NCI-H1105 (cell line): ENCODE measurements at places on chromosomes 1 and 21.

DNA sequence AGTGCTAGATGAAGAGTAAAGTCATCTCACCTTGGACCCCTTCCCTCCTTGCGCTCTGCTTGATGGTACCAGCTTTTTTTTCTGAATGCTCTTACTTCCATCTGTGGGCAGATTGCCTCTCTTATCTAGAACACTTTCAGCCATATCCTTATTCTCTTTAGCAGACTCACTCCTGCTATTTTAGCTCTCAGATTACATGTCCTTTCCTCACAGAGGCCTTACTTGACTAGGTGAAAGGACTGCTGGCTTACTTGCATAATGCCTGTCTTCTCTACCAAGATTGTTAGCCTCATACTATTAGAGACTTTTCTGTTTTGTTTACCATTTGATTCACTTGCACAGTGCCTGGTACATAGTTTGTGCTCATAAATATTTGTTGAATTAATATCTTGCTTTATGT is 9.3 kb downstream of the IFI44 start:
- DNase-seq, result no peak

GRCh38 chr1:223417444-223417843 is 24.2 kb downstream of the CCDC185 start:
- DNase-seq, result no peak

DNA sequence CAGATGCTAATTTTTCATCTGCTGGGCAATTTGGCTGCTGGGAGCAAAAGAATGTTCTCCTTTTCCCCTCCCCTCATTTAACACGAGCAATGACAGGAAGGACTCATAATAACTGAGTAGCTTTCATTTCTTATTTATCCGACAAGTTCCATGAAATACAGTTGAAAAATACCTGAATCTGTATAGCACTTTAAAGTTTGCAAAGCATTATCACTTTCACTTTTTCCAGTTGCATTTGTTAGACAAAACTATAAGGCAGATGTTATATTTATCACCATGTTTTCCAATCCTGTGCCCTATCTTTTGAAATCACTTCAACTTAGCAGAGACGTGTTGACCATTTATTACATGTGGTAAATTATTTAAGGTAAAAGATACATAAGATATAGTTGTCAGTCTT is 350.6 kb upstream of the SGIP1 start:
- DNase-seq, result no peak

DNA sequence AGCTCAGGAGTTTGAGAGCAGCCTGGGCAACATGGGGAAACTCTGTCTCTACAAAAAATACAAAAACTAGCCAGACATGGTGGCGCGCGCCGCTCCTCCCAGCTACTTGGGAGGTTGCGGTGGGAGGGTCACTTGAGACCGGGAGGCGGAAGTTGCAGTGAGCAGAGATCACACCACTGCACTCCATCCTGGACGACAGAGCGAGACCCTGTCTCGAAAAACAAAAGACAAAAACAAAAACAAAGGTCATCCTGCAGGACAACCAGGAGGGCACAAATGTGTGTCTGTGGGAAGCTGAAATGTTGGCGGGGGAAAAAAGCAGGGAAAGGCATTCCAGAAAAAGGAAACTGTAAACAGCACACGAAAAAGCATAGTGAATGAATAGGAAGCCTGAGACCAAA is 104.1 kb upstream of the HNRNPU start:
- DNase-seq, result no peak

GRCh38 chr1:24745711-24746413 is 615 bp downstream of the CLIC4 start:
- DNase-seq, result no peak

DNA sequence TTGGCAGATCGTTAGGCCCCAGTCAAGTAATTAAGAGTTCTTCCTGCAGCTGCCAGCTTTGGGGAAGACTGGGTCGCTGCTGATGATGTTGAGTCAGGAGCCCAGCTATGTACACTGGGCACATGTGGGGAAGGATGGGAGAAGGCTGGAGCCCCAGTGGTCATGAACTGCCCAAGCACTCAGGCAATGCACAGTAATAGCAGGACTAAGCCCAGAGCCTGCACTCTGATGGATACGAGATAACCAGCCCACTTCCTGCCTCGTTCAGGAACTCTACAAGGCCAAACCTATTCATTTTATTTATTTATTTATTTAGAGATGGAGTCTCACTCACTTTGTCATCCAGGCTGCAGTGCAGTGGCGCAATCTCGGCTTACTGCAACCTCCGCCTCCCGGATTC is 81.1 kb upstream of the BTG3 start:
- DNase-seq, result no peak

DNA sequence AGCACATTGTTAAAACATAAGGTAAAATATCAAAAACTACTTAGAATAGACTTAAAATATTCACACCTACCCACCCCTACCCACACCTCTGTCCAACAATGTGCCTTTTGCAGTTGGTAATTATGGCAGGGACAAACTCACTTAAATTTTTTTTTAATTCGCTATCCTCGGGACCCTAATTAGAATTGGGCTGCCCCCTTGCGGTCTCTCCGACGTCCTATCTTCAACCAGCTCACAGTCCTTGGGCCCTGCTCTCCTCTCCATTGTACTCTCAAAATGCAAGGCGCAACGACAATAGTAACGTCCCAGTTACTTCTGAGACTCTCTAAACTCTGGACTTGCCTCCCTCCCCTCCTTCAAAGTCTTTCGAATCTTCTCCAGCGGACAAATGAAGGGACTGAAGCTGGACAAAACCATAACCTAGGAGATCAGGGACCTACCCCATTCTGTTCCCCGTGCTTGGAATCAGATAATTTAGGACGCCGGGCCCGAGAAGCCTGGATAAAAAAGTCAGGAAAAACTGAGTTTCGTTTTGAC is 1.1 kb upstream of the CIART start:
- DNase-seq, result peak; percentile 49

DNA sequence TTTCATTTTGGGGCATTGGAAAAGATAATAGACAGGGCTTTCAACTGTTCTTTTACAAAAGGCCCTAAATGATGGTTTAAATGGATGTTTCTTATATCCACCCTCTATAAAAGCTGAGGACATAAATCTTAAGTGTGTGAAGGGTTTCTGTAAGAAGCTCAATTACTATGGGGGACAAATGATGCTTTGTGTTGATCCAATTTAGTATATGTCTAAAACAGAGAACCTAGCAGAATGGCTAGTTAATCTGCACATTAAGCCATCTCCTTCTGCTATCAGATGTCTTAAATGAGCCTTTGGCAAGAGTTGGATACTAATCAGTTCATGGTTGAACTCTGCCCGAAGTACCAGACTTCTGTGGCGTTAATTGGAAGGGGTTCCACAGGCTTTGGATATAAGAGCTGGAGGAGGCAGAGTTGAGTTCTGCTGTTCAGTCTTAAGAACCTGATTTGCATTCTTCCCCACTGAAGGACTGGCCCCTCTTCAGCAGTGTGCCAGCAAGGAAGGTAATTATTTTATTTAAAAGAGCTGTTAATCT is 43.1 kb downstream of the PTGFRN start:
- no peak for DNase-seq

- DNase-seq, result no peak
Measured at GRCh38 chr1:106954661-106955229, 101.7 kb upstream of the PRMT6 start.

DNA sequence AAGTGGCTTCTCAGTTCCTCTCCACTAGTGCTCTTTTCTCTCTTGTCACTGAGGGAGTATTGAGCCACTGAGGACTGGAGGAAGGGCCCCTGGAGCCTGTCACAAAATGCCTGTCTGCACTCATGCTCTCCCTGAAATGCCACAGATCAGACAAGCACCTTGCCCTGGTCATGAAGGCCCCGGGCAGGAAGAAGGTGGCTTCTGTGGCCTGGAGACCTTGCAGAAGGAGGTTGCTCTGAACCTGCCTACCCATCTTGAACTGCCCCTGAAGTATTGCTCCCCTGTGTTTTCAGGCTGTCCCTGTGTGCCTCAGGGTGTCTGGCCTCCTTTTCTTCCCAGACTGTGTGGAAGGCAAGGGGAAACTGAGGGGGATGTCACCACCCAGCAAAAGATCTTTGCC is 3.1 kb downstream of the PKP1 start:
- no peak for DNase-seq

DNA sequence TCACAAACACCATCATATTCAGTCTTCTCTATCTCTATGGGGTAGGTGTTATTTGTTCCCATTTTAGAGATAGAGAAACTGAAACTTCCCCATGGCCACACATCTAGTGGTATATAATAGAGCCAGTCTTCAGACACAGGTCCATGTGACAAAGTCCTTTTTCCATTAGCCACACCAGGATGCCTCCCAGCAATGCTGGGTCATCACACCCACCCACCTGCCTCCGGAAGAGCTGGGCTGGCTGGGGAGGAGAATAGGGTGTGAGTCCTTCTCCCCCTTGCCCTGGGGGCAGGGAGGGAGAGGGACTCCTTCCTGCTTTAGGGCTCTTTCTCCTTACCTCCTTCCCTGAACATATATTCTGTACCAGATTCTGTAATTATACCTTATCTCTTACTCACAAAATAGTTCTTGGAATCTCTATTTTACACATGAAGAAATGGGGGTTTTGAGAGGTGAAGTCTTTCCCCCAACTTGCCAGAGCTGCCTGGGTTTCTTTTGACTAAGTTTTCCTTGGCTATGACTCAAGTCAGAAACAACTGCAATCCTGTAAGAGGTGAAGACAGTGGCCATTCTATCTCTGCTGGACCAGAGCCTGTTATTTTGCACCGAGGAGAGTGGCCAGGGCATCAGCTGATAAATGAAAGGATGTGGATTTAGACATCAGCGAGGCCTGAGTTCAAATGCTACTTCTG is 30.0 kb downstream of the SOX13 start:
- DNase-seq, result no peak

DNA sequence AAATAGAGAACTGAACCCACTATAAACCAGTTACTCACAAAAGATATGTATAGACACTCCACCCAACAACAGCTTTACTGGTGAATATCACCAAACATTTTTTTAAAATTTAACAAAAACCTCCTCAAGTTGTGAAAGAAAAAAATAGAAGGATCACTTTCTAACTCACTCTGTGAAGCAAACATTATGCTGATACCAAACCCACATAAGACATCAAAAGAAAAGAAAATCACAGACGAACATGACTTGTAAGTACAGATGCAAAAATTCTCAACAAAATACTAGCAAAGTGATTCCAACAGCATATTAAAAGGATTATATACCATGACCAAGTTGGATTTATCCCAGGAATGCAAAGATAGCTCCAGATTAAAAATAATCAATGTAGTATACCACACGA is 5.3 kb upstream of the KRTAP10-12 start:
- no peak for DNase-seq

- DNase-seq, result peak; percentile 10
Measured at GRCh38 chr1:91402023-91402422, 2.6 kb downstream of the HFM1 start.

- peak; percentile 18 for DNase-seq
Measured at GRCh38 chr1:25544243-25544764, 898 bp downstream of the LDLRAP1 start.

GRCh38 chr1:34970220-34970735 is 14.9 kb downstream of the TMEM35B start:
- DNase-seq, result no peak

- no peak for DNase-seq
Measured at GRCh38 chr1:35507947-35508346, 49.3 kb downstream of the KIAA0319L start.

DNA sequence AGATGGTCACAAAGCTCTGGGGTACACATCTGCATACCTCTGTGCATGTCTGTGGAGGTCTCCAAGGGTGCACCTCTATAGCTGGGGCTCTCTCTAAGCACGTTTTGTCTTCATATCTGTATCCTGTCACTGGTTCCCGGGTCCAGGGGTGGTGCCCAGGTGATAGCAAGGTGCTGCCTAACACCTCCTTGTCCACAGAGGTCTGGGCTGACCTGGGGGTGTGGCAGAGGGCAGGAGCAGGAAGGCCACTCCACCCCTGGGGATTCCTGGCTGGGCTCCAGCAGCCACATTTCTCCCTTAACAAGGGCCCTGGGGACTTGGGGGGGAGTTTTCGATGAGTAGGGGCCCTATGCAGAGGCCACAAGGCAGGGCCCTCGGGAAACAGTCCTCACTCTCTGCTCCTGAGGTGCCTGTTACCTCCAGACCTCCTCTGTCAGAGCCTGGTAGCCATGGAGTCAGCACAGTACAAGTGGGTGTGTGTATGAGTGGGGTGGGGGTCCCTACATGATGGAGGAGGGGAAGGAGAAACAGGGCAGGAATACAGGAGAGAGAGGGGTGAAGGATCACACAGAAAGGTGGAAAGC is 7.0 kb upstream of the CDCP2 start:
- no peak for DNase-seq

- DNase-seq, result no peak
Measured at GRCh38 chr1:199866210-199866617, 161.3 kb upstream of the NR5A2 start.

- DNase-seq, result no peak
Measured at GRCh38 chr1:61052395-61053225, 29.8 kb upstream of the NFIA start.

GRCh38 chr1:175506081-175506480 is 237.3 kb downstream of the TNR start:
- DNase-seq, result no peak

GRCh38 chr1:99456536-99456935 is 189.4 kb upstream of the PALMD start:
- no peak for DNase-seq
